ENCODE measurements at places on chromosomes 6 and 20.

DNA sequence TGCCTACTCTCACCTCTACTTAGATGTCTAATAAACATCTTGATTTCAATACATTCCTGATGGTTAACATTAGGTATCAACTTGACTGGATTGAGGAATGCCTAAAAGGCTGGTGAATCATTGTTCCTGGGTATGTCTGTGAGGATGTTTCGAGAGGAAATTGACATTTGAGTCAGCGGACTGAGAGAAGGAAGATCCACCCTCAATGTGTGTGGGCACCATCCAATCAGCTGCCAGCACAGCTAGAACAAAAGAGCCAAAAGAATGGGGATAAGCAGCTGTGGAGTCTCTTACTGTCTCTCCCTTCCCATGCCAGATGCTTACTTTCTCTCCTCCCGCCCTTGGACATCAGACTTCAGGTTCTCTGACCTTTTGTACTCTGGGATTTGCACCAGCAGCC lies 128.6 kb upstream of the HS3ST5 start:
- no peaks in the 10 kb centered on the region for H3K27me3 ChIP-seq
- no peak overlapping the region for H3K27ac ChIP-seq
- no peaks in the 10 kb centered on the region for H3K36me3 ChIP-seq

DNA sequence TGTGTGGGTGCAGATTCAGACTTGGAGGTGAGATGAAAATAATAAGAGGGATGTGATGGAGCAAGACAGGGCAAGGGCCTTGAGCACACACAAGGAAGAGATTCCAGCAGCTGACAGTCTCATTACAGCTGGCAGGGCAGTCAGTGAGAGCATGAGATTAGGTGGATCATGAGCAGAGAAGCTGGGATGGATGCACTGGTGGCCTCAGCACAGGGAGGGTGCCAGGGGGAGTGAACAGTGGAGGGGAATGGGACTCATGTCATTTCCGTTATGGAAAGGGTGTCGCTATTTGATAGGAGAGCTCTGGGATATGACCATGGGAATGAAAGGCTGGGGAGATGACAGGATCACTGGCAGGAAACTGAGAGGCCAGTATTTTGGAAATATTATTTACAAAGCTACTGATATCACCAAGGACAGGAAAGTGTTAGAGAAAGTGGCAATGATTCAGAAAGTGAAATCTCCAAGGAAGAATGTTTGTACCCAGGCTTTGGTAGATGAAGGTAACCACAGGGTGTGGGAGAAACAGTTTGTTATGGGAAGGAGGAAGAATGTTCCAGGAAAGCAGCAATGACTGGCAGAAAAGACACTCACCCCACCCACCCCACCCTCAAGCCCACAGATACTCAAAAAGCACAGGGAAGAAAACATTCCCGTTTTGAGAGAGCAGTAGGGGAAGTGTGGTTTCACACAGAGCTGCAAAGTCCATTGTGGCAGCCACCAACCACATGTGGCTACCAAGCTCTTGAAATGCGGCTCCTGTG lies 214.7 kb upstream of the PROKR2 start:
- H3K36me3 ChIP-seq: no peaks in the 10 kb centered on the region
- no peak overlapping the region for H3K27ac ChIP-seq
- no peak for DNase-seq
- H3K4me3 ChIP-seq: no peak overlapping the region
- no peaks in the 10 kb centered on the region for H3K4me1 ChIP-seq

DNA sequence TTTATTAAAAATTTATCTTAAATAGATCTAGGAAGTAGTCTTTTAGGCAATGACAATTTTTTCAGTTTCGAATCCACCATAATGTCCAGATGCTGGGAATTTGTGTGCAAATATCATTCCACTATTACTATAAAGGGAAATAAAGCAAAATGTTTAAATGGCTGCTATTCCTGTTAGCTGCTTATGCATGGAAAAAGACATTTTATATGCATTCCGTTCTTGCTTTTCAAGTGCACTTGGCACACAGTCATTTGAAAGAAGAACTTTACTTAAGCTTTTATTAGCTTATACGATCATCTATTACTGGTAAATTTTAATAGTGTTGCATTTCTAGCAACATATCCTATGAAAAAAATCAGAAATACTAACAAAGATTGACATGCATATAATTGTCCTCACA lies 42.0 kb downstream of the PRL start:
- no peaks in the 10 kb centered on the region for H3K27me3 ChIP-seq
- no peak overlapping the region for H3K27ac ChIP-seq
- no peaks in the 10 kb centered on the region for H3K36me3 ChIP-seq
- no peak overlapping the region for H3K4me3 ChIP-seq
- DNase-seq: no peak

- no peak for DNase-seq
- H3K4me3 ChIP-seq: no peak overlapping the region
- no peaks in the 10 kb centered on the region for H3K27me3 ChIP-seq
- H3K27ac ChIP-seq: no peak overlapping the region
Observed at GRCh38 chr6:126475449-126475848, 135.5 kb downstream of the CENPW start.

- no peak for DNase-seq
- no peaks in the 10 kb centered on the region for H3K36me3 ChIP-seq
- H3K27ac ChIP-seq: no peak overlapping the region
- H3K27me3 ChIP-seq: no peaks in the 10 kb centered on the region
- peaks cover 5% of the 10 kb centered on the region for H3K4me1 ChIP-seq
- H3K4me3 ChIP-seq: no peak overlapping the region
Observed at GRCh38 chr20:47382746-47383415, 26.4 kb upstream of the ZMYND8 start.

GRCh38 chr6:21898107-21898796 lies 304.7 kb downstream of the SOX4 start:
- H3K4me3 ChIP-seq: no peak overlapping the region
- no peaks in the 10 kb centered on the region for H3K36me3 ChIP-seq
- H3K27ac ChIP-seq: no peak overlapping the region
- DNase-seq: no peak
- H3K27me3 ChIP-seq: no peaks in the 10 kb centered on the region
- H3K4me1 ChIP-seq: peaks cover 2% of the 10 kb centered on the region

DNA sequence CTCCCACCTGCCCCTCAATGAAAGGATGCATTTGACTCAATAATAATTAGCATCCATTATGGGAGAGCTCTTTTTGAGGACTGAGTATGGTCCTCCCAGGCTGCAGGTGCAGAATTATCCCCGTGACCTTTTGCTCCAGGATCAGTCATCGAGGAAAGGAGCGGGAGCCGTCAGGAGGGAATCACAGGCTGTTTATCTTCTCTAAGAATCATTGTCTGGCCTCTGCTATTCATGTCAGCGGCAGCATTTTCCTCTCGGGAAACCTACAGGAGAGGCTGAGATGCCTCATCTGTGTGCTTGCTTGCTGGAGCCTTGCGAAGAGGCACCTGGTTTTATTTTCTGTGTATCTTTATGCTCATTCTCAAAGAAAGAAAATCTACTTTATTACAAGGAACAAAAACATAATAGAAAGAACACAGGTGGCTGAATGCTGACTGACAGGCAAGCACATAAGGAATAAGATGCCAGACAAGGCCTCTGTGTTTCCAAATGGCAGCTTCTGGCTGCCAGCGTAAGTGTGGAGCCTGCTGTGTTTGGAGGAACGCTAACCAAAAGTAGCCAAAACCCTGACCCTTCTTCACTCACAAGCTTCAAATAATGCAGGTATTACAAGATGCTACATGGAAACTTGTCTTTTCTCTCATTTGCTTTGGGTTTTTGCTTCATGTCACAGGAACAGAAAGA lies 539.1 kb upstream of the MARCKS start:
- DNase-seq: no peak
- no peaks in the 10 kb centered on the region for H3K27me3 ChIP-seq
- peak overlapping the region; percentile 3 for H3K27ac ChIP-seq

DNA sequence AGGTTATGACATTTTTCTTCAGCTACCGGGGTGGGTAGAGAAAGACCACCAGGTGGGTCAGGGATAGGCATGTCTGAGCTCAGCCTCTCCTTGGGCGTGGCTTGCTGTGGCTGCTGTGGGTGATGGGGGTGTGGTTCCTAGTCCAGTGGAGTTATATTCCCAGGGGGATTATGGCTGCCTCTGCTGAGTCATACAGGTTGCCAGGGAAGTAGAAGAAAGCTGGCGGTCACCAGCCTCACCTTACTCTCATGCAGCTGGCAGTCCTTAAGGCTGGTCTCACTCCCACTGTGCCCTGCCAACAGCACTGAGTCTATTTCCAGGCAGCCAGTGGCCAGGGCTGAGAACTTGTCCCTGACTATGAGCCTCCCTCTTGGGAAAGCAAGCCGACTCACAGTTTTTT lies 130.0 kb downstream of the SCP2D1 start:
- no peaks in the 10 kb centered on the region for H3K4me1 ChIP-seq
- H3K27ac ChIP-seq: no peak overlapping the region
- no peaks in the 10 kb centered on the region for H3K36me3 ChIP-seq

- H3K27ac ChIP-seq: no peak overlapping the region
- H3K4me1 ChIP-seq: no peaks in the 10 kb centered on the region
- H3K4me3 ChIP-seq: no peak overlapping the region
- no peaks in the 10 kb centered on the region for H3K36me3 ChIP-seq
Observed at GRCh38 chr6:128057946-128058345, 157.1 kb upstream of the THEMIS start.

- H3K4me3 ChIP-seq: no peak overlapping the region
- H3K27me3 ChIP-seq: no peaks in the 10 kb centered on the region
- H3K4me1 ChIP-seq: no peaks in the 10 kb centered on the region
- H3K36me3 ChIP-seq: no peaks in the 10 kb centered on the region
- H3K27ac ChIP-seq: no peak overlapping the region
Observed at GRCh38 chr6:154605178-154605881, 94.8 kb upstream of the CNKSR3 start.

DNA sequence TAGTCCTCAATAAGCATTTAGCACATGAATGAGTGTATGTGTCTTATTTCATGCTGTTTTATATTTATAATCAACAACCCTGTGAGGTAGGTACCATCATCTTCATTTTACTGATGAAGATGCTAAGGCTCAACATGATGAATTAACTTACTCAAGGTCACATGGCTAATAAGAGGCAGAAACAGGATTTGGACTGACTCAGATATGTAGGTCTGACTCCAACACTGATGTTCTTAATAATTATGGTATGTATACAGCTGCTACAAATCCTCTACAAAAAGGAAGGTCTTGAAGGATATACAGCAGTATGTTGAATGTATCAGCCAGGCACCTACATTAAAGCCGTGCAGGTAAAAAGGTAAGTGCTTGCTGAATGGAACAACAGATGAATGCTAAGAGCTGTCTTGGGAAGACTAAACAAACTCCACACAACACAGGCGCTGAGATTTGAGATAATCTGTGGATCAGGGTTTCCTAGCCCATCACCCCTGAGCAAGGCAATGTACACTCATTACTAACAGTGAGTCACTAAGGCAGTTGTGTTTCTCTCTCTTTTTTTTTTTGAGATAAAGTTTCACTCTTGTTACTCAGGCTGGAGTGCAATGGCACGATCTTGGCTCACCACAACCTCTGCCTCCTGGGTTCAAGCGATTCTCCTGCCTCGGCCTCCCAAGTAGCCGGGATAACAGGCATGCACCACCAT lies 31.9 kb downstream of the TTI1 start:
- DNase-seq: peak; percentile 76
- H3K4me1 ChIP-seq: peaks cover 21% of the 10 kb centered on the region
- peaks cover 15% of the 10 kb centered on the region for H3K36me3 ChIP-seq
- no peak overlapping the region for H3K4me3 ChIP-seq

DNA sequence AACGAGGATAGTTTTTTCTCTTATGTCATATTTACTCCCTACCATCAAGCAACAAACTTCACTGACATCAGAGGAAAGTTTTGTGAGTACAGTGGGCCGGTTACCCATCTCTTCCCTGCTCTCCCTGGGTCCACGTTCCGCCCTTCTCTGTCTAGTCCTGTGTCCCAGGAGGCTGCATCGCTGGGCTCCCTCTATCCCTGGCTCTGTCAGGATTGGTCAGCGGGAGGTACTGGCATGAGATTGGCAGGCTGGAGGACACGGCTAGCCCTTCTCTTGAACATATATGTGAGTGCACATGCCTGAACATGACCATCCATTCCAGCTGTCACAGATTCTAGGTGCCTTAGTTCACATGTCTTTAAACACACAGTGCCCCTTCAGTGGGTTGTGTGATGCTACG lies 30.3 kb upstream of the TMEM181 start:
- H3K27ac ChIP-seq: no peak overlapping the region
- H3K4me1 ChIP-seq: no peaks in the 10 kb centered on the region
- peaks cover 7% of the 10 kb centered on the region for H3K27me3 ChIP-seq
- no peak overlapping the region for H3K4me3 ChIP-seq

DNA sequence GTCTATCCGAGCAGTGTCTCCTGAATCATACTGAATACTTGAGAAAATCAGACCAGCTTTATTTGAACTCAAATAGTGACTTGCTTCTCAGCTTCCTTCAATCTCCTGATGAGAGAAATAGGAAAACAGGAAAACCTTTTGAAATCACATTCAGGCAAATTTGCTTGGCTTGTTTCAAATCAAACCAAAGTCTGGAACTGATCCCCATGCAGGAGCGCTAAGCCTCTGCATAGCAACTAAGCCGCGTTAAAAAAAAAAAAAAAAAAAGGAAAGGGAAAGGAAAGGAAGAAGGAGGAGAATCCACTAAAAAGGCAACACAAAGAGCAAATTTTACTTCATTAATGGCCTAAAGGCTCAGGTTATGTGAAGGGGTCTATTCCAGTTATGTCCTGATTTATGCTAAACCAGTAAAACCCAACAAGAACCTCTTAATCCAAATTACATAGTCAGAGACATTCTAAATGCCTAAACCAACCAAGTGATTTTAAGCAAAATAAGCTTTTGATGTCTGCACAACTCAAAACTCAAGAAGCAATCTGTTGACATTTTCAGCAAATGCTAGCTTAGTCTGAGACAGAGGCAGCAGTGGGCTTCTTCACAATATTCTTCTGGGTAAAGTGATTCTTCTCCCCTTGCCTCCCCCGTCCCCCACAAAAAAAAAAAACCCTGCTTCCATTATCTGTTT lies 112.5 kb downstream of the SOBP start:
- no peak overlapping the region for H3K4me3 ChIP-seq
- H3K27me3 ChIP-seq: no peaks in the 10 kb centered on the region
- H3K27ac ChIP-seq: no peak overlapping the region
- peak; percentile 14 for DNase-seq

- no peaks in the 10 kb centered on the region for H3K4me1 ChIP-seq
- no peak overlapping the region for H3K4me3 ChIP-seq
- H3K36me3 ChIP-seq: no peaks in the 10 kb centered on the region
- no peak for DNase-seq
Observed at GRCh38 chr6:146813554-146813953, 214.8 kb downstream of the ADGB start.

DNA sequence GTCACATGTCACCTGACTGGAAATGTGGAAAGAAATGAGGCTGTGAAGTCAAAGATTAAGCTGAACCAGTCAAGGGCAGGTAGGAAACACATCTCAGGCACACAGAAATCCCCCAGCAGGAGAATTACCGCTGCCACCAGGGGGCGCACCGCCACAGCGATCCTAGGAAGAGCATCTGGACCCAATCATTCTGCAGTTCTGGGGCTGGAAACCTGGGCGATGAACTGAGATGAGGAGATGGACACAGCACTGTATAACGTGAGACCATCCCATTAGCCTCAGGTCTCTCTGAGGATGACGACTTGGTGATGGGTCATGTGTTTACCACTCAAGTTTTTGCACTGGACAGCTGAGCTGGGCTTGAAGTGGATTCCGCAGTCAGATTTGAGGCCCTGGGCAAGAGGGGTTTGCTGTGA lies 6.5 kb upstream of the SLC24A3 start:
- H3K4me1 ChIP-seq: no peaks in the 10 kb centered on the region
- no peak overlapping the region for H3K4me3 ChIP-seq
- no peaks in the 10 kb centered on the region for H3K36me3 ChIP-seq
- H3K27me3 ChIP-seq: peaks cover 2% of the 10 kb centered on the region

GRCh38 chr20:9078826-9079731 lies 10.2 kb downstream of the PLCB4 start:
- no peak overlapping the region for H3K27ac ChIP-seq
- no peak overlapping the region for H3K4me3 ChIP-seq
- no peaks in the 10 kb centered on the region for H3K27me3 ChIP-seq
- no peaks in the 10 kb centered on the region for H3K4me1 ChIP-seq
